Stimulated activated CD4-positive, alpha-beta T cell treated with anti-CD3 and anti-CD28 coated beads, Interleukin-2, amount 100 ng/mL, for 4 hours (primary cell): ENCODE measurements at places on chromosomes 4 and X.

GRCh38 chrX:65752294-65752693, 84.8 kb downstream of the MSN start:
- DNase-seq = no peak

DNA sequence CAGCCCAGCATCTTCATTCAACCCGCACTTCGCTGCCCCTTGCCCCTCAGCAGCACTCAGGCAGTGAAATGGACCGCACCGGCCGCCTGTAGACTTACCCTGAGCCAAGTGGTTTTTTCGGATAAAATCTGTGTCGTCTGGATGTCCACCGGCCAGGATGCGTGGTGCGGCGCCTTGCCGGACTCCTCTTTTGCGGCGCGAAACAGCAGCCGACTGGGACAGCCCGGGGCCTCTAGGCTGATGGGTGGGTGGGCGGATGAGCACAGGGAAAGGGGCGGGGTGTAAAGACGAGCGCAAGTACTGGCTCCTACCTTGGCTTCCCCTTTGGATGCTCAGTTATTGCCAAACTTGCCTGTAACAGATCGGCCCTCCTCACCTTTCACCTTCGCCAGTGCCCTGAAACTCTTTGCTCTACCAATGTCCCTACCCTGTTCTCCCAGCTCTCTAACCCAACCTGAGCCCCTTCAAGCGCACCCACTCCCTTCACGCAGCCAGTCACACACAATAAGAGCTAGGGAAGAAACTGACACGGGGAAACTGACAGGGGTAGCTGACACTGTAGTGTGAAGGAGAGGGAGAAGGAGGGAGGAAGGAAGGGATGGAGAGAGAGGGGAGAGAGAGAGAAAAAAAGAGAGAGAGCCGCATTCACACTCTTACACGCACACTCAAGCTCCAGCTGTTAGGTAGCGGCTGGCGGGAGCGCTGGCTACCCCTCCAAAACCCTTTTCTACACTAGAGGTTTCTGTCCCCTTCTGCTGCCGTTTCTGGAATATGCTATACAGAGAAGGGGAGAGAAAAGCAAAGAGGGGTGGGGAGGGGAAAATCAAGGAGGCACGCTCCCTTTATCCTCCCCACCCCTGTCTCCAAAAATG, 559 bp downstream of the TRPC5 start:
- no peak for DNase-seq

GRCh38 chr4:53591372-53591892, at the start of gene LNX1:
Gene LNX1, minus strand, starts transcription at chr4:53591486. Its CDS starts 17,484 bp downstream, at chr4:53574002.
- DNase-seq = no peak

DNA sequence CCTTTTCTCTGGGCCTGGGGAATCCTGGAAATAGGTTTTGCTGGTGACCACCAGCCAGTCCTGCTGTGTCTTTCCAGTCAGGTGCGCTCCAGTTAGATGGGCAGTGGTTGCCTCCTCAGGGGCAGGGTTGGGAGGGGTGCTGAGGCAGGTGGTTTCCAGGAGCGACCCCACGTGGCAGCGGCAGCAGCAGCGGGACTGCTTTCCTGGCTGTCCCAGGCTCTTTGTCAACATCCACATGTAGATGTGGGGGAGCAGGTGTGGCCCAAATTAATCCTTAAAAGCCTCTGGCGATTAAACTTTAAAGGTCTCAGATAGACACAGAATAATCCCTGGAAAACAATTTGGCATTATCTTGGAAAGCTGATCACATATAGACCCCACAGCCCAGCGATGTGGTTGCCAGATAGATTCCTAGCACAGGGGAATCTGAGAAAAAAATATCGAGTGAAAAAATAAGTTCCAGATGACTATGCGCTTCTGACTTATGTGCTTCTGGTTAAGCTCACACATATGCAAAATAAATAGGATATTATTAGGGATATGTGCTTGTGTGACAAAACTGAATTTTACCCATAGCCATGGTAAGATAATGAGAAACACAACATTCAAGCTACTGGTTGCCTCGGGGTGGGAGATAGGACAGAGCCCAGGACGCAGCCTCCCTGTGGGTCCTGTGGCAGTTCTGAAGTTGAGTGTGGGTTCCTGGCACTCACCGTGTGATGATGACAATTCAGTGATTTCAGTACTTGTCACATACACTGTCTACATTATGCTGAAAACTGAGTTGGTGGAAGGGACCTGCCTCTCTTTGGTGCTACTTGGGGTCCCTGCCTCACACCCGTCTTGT, 336.4 kb downstream of the ARHGAP10 start:
- DNase-seq = no peak

GRCh38 chrX:11100281-11101035, 10.7 kb upstream of the HCCS start:
- DNase-seq = no peak

DNA sequence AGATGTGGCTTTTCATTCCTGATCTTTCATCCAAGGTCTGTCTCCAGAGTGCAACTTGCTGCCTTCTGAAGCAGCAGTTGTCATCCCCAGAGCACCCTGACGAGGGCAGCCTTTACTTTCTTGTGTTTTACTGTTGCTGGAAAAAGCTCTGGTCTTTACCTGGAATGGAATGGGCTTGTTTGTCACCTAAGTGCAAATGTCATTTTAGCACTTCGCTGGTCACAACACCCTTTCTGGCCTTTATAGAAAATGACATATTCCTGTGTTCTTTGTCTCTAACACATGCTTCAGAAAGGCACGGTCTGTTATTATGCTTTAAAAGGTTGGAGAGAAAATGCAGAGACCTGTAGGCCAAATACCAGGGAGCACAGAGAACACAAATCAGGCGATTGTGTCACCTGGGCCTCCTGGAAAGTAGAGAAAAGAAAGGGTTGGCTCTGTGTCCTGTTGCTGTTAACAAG, 332.7 kb upstream of the IGFBP7 start:
- DNase-seq = no peak

DNA sequence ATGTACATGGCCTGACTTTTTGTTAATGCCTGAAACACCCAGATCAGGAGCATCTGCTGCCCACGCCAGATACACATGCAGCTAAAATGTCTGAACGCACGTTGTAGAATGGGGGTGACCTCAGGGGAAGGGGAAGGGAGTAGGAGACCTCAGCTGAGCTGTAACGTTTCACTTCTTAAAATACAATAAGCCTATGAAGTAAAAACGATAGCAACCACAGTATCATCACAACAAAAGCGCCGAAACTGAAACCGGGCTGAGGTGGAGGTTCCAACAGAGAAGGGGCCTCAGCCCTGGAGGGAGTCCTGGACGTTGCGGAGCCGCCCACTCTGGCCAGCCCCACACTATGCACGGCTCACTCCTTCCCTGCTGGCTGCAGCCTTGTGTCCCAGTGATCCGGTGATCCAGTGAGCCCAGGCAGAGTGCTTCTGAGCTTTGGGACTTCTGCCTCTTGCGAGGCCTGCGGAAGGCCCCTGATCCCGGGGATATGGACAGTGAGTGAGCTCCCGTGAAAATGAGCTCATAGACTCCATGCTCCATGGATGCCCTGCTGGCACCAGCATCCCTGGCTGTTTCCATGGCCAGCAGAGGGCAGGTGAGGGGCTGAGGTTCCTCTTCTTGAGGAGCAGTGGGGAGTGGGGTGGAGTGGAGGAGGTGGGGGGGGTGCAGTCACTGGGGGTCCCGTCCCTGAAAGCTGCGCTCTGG, 52.0 kb downstream of the HMX1 start:
- no peak for DNase-seq

DNA sequence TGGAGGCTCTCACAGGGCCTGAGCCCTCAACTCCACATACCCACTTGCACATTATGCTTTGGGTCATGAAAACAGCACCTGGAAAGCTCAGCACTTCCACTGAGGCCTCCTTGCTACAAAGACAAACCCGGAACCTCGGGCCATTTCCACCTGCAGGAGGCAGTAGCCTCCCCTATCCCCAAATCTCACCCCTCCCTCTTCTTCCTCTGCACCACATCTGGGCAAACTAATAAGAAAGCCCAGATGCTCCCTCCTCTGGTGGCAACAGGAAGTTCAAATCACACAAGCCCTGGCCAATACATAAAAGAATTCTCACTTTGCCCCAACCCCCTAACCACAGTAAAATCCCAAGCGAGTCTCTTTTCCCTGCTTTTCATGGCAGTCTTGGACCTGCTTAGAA, 136.4 kb downstream of the MAPK10 start:
- no peak for DNase-seq
